ENCODE measurements at places on chromosomes 6 and 20.

- H3K4me3 ChIP-seq: peak overlapping the region; percentile 36
- H3K36me3 ChIP-seq: no peaks in the 10 kb centered on the region
- peak; percentile 17 for DNase-seq
- H3K4me1 ChIP-seq: peaks cover 14% of the 10 kb centered on the region
Measured at GRCh38 chr6:96499781-96500180, 21.8 kb upstream of the UFL1 start.

- H3K27ac ChIP-seq: no peak overlapping the region
- no peaks in the 10 kb centered on the region for H3K4me1 ChIP-seq
- no peaks in the 10 kb centered on the region for H3K36me3 ChIP-seq
- no peaks in the 10 kb centered on the region for H3K27me3 ChIP-seq
- DNase-seq: no peak
- no peak overlapping the region for H3K4me3 ChIP-seq
Measured at GRCh38 chr20:43376831-43377230, 80.9 kb upstream of the SRSF6 start.

- H3K36me3 ChIP-seq: no peaks in the 10 kb centered on the region
- H3K4me3 ChIP-seq: no peak overlapping the region
- no peak overlapping the region for H3K27ac ChIP-seq
- H3K27me3 ChIP-seq: no peaks in the 10 kb centered on the region
- no peaks in the 10 kb centered on the region for H3K4me1 ChIP-seq
Measured at GRCh38 chr6:45998524-45998923, 17.1 kb downstream of the CLIC5 start.

DNA sequence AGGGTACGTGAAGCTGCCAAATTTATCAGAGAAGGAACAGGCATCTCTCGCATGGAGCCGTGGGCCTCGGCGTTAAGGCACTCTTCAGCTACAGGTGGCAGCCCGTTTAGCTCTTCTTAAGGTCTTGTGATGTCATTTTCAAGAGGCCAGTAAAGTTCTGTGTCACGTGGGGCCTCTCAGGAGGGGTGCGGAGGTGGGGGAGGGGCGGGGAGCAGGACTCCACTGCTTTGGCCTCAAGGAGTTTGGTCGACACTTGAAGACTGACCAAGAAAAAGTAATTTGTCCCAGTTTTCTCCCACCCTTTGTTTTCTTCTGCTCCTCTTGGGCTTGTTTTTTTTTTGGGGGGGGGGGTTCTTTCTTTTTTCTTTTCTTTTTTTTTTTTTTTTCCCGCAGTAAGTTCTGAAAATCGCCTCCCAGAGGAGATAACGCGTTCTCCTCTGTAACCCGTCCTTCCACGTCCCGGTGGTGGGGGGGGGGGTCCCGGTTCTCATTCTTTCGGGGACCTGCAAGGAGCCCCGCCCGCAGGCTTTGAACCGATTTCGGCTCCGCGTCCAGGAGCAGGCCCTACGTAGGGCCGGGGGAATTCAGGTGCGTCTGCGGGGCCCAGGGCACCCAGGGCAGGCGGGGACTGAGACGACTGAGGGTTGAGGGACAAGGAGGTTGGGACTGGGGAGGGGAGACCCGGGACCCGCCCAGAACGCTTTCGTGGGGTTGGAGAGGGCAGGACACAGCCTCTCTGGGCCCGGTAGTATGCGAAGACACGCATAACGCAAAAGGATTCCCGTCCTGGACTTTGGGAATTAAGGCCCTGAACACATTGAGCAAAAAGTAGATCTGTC lies 26.0 kb downstream of the GPX6 start:
- H3K4me1 ChIP-seq: no peaks in the 10 kb centered on the region
- H3K4me3 ChIP-seq: peak overlapping the region; percentile 42
- peak; percentile 47 for DNase-seq
- peak overlapping the region; percentile 67 for H3K27ac ChIP-seq
- peaks cover 4% of the 10 kb centered on the region for H3K27me3 ChIP-seq

GRCh38 chr20:48165401-48165685 lies 380.1 kb upstream of the SULF2 start:
- no peak for DNase-seq
- H3K4me1 ChIP-seq: no peaks in the 10 kb centered on the region
- H3K27ac ChIP-seq: no peak overlapping the region
- no peaks in the 10 kb centered on the region for H3K27me3 ChIP-seq
- H3K36me3 ChIP-seq: no peaks in the 10 kb centered on the region

GRCh38 chr6:142155895-142156757 lies 9.1 kb downstream of the VTA1 start:
- DNase-seq: peak; percentile 47
- no peaks in the 10 kb centered on the region for H3K27me3 ChIP-seq
- H3K4me1 ChIP-seq: no peaks in the 10 kb centered on the region
- no peak overlapping the region for H3K4me3 ChIP-seq
- H3K36me3 ChIP-seq: no peaks in the 10 kb centered on the region
- H3K27ac ChIP-seq: peak overlapping the region; percentile 18

DNA sequence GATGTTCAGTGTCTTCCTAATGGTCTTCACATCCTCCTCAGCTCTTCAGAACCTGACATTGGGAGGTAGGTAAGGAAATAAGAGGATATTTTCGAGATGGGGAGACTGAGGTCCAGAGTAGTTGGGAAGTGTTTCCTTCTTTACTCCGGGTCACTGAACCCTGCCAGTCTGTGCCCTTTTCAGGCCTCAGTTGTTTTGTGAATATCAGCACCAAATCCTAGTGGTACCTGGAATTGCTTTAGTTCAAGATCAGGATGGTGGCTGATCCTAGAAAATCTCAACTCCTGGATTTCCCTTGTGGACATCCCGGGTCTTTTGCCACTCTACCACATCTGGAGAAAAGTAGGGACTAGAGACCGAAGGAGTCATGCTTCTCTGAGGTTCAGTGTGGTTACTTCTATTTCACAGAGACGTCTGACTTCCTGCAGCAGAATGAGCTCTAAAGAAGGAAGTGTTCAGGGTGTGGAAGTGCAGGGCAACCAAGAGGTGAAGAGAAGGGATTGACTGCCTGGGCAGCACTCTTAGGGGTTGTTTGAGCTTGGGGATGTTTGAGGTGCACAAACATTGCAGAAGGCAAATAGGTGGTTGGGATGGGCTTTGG lies 995 bp downstream of the STK4 start:
- H3K4me1 ChIP-seq: peaks cover 20% of the 10 kb centered on the region
- H3K36me3 ChIP-seq: peaks cover 10% of the 10 kb centered on the region
- H3K27ac ChIP-seq: peak overlapping the region; percentile 91

DNA sequence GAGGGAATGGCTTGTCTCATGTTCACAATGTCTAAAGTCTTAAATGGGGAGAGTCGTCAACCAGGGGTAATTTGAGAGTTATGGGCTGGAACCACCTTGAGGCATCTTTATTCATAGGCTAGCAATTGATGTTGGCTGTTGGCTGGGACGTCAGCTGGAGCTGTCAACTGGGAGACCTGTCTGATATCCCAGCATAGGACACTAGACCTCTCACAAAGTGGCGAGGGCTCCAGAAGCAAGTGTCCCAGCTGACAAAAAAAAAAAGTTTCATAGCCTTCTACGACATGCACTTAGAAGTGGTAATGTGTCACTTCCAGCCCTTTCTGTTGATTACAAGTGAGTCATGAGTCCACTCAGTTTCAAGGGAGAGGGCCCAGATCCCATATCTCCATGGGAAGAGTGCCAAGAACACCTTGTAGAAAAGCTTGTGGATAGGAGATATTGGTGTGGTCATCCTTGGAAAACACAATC lies 278.0 kb downstream of the ESR1 start:
- H3K4me1 ChIP-seq: no peaks in the 10 kb centered on the region
- no peak for DNase-seq
- H3K27ac ChIP-seq: no peak overlapping the region
- H3K27me3 ChIP-seq: no peaks in the 10 kb centered on the region
- H3K4me3 ChIP-seq: no peak overlapping the region
- no peaks in the 10 kb centered on the region for H3K36me3 ChIP-seq

GRCh38 chr6:43203718-43204095 lies 21.7 kb downstream of the CUL9 start:
- no peaks in the 10 kb centered on the region for H3K4me1 ChIP-seq
- no peak overlapping the region for H3K4me3 ChIP-seq
- no peak for DNase-seq
- H3K27me3 ChIP-seq: no peaks in the 10 kb centered on the region
- no peaks in the 10 kb centered on the region for H3K36me3 ChIP-seq

DNA sequence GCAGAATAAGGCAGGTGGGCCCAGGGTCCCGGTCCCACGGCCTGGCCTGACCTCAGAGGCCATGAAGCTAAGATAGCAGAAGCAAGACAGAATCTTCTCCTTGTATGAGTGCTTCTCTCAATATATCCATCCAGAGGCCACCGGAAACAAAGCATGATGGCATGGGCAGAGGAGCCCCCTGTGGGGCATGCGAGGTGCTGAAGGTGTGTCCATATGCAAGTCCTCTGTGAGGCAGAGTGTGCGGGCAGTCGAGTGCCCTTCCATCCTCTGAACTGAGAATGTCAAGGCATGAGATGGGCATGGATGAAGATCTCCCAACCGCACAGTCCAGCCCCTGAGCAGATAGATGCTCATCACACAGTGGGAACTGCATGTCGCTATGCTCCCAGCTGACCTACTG lies 9.8 kb upstream of the GGTLC1 start:
- H3K4me1 ChIP-seq: no peaks in the 10 kb centered on the region
- H3K27me3 ChIP-seq: peaks cover 4% of the 10 kb centered on the region
- no peaks in the 10 kb centered on the region for H3K36me3 ChIP-seq

GRCh38 chr6:89350281-89350966 lies 2.1 kb downstream of the UBE2J1 start:
- DNase-seq: no peak
- no peaks in the 10 kb centered on the region for H3K27me3 ChIP-seq
- H3K27ac ChIP-seq: peak overlapping the region; percentile 49
- no peaks in the 10 kb centered on the region for H3K36me3 ChIP-seq

DNA sequence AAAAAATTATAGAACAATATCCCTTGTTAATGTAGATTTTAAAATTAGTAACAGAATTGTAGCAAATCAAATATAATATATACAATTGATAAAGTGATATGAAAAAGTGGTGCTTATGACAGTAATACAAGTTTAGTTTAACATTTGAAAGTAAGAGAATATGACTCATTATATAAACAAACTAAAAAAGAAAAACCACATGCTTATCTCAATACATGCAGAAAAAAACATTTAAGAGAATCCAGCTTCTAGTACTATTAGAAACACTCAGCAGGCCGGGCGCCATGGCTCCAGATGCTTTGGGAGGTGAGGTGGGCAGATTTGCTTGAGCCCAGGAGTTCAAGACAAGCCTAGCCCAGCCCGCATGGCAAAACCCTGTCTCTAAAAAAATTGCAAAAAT lies 60.7 kb upstream of the LAMA2 start:
- no peaks in the 10 kb centered on the region for H3K36me3 ChIP-seq
- H3K4me3 ChIP-seq: no peak overlapping the region
- H3K27ac ChIP-seq: no peak overlapping the region
- H3K4me1 ChIP-seq: no peaks in the 10 kb centered on the region
- no peaks in the 10 kb centered on the region for H3K27me3 ChIP-seq

- DNase-seq: no peak
- H3K4me1 ChIP-seq: no peaks in the 10 kb centered on the region
- H3K27me3 ChIP-seq: no peaks in the 10 kb centered on the region
Measured at GRCh38 chr6:20875369-20875963, 341.2 kb downstream of the CDKAL1 start.

GRCh38 chr6:20109526-20109925 lies 102.7 kb downstream of the MBOAT1 start:
- H3K4me1 ChIP-seq: no peaks in the 10 kb centered on the region
- H3K4me3 ChIP-seq: no peak overlapping the region
- no peak for DNase-seq

DNA sequence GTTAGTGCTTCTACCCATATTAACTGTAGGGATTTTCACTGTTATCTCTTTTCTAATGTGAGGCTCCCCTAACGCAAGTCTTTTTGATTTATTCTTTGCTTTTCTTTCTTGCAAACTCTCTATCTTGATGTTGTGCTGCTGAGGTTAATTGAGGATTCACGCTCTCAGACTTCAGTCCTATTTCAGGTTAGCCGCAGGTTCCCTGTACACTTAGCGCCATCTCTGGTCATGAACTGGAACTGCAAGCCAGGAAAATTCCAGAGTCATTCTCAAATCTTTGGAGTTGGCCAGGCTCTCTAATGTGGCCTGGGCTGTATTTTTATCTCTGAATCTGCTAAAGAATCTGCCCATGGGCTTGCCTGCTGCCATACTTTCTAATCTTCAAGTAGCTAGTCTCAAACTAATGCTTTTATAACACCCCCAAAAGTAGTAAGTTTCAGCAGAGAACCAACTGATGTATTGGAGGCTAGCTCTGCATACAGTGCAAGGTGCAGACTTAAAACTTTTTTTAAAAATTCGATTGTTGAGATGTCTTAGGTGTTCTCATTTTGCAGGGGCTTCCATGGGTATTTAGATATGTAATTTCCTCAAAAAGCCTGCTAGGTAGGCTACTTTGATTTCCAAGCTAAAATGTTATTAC lies 91.1 kb upstream of the OPRM1 start:
- no peaks in the 10 kb centered on the region for H3K36me3 ChIP-seq
- DNase-seq: no peak
- H3K4me3 ChIP-seq: no peak overlapping the region
- no peaks in the 10 kb centered on the region for H3K27me3 ChIP-seq
- no peaks in the 10 kb centered on the region for H3K4me1 ChIP-seq

DNA sequence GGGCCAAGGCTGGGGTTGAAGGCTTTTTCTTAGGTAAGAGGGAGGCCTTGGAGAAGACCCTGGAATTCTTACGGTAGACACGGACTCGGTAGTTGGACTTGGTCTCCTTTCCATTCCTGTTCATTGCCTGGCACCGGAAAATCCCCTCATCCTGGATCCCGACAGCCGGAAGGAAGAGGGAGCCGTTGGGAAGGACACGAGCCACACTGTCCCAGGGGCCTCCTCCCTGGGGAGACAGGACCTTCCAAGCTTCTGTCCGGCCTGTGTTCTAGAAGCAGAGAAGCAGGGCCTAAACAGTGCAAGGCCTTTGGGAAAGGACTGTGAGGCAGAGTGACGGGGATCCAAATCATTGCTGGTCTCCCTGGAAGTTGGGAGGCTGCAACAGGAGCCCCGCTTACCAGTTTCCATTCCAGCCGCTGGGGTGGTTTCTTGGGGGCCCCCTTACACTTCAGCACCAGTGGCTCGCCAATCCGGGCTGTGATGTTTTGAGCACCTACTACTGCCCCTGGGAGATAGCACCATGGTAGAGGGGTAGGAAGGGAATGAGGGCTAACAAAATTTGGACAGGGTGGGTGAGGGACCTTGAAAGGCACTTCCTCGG lies 470 bp downstream of the AGER start:
- peak overlapping the region; percentile 17 for H3K27ac ChIP-seq
- no peak overlapping the region for H3K4me3 ChIP-seq
- H3K27me3 ChIP-seq: no peaks in the 10 kb centered on the region
- DNase-seq: no peak
- peaks cover 27% of the 10 kb centered on the region for H3K36me3 ChIP-seq

DNA sequence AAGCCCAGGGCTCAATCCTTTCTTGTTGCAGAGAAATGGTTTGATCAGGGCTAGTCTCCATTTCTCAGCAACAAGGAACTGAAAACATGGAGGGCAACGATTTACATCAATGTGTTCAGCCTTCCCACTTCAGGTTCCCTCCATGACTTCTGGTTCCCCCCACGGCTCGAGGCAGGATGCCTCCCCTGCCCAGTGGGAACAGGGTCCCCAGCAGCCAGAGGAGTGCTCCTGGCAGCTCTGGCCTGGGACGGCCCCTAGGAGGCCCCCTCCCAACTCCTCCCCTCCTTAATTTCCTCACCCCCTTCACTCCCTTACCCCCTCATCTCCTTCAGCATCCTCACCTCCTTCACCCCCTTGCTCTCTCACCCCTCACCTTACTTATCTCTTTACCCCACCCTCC lies 283.8 kb downstream of the CDC5L start:
- no peaks in the 10 kb centered on the region for H3K4me1 ChIP-seq
- H3K27ac ChIP-seq: no peak overlapping the region
- DNase-seq: no peak
- H3K27me3 ChIP-seq: no peaks in the 10 kb centered on the region

Data from naive thymus-derived CD4-positive, alpha-beta T cell (primary cell).